ENCODE measurements at places on chromosomes 3 and 15.

GRCh38 chr15:72892986-72893385, 109.4 kb upstream of the ADPGK start:
- DNase-seq, result no peak

- DNase-seq, result no peak
Observed at GRCh38 chr3:16148783-16149182, 25.7 kb upstream of the GALNT15 start.

- no peak for DNase-seq
Observed at GRCh38 chr15:65653801-65654521, 32.2 kb downstream of the SLC24A1 start.

- no peak for DNase-seq
Observed at GRCh38 chr3:141959589-141960554, 83.4 kb downstream of the ATP1B3 start.

- no peak for DNase-seq
Observed at GRCh38 chr3:135229018-135229495, 434.0 kb downstream of the EPHB1 start.

DNA sequence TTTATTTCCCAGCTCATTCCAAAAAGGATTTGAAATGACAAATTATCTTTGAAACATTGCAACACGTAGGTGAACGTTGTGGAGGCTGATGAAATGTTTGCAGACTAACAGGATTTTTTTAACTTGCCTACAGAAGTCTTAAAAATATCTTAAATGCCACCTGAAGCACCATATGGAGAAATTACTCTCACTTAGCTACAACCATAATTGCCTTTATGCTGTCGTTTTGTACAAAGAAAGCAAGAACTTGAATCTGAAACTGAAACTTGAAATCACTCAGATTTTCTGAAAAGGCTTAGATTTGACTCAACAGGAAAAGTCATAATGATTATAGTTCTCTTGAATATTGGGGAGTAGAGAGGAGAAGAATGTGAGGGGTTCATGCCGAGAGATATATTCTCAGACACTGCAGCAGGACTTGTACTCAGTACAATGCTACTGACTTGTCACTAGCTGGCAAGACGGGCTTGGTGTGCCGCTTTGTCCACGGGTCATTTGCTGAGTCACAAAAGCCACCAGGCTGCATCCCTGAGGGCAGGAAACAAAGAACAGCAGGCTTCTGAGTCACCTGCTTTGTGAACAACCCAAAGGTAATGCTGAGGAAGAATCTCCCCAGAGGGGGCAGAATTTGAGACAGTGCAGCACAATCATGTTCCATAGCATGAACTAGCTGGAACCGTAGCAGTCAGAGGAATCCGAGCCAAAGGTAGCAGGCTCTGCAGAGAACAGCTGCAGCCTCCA, 7.1 kb upstream of the FMN1 start:
- peak; percentile 10 for DNase-seq

GRCh38 chr15:72044956-72045355, 73.0 kb downstream of the MYO9A start:
- no peak for DNase-seq

- no peak for DNase-seq
Observed at GRCh38 chr3:17986348-17986816, 244.0 kb upstream of the TBC1D5 start.

DNA sequence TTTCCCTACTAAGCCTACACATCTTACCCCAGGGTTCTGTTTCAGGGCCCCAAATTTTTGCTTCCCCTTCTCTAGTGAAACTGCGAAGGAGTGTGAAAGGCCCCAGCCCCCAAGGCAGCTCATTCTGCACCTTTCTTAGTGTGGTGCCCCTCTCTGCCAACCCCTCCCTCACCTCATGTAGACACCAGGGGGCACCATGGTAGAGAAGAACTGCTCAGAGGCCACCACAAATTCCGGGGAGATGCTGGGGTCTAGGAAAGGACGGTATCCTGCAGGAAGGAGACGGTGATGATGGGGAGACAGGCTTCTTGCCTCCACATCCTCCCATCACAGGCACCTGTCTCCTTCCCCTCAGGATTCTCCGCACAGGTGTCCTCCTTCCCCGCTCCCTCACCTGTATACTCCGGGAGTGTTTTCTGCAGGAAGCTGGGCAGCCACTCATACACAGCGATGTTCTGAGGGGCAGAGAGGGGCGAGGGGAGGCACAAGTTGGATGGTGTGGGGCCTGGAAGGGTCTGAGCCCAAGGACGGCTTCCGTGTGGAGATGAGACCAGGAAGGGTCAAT, 3.6 kb downstream of the DUOX2 start:
- DNase-seq, result no peak

- DNase-seq, result no peak
Observed at GRCh38 chr3:57512166-57512565, 32.0 kb downstream of the DNAH12 start.

DNA sequence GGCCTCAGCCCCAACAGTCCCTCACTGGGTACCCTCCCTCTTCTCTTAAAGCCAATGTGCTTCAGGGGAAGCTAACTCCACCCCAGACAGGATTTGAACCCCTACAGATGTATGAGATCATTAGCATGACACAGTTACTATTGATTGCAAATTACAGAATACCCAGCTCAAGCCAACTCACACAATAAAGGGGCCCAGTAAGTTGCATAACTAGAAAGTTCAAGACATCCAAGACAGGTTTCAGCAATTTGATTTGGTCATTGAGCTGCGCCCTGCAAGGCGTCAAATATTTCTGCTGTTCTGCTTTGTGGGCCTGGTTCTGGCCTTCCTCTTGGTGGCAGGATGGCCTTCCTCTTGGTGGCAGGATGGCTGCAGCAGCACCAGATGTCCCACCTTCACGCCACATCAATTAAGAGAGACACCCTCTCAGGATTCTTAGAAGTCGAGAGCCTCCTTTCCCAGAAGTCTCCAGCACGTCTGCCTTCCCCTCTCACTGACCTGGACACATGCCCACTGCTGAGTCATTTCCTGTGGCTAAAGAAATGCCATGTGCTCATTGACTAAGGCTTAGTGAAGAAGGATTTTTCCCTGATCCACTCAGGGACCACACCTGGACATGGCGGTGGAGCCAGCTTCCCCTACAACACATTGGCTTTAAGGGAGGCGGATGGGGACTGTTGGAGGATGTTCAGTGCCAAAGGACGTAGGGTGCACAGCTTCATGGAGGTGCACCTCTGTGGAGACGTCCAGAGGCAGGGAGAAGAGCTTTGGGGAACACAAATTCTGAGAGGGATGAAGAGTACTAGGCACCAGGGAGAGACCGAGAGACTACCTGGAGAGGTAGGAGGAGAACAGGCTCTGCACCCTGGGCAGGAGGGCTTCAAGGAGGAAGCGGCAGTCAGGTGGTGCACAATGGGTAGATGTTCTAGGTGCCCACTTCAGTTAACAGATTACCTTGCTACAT, 49.1 kb downstream of the DNASE1L3 start:
- no peak for DNase-seq

GRCh38 chr3:168990134-168990533, 673.4 kb downstream of the MECOM start:
- no peak for DNase-seq

DNA sequence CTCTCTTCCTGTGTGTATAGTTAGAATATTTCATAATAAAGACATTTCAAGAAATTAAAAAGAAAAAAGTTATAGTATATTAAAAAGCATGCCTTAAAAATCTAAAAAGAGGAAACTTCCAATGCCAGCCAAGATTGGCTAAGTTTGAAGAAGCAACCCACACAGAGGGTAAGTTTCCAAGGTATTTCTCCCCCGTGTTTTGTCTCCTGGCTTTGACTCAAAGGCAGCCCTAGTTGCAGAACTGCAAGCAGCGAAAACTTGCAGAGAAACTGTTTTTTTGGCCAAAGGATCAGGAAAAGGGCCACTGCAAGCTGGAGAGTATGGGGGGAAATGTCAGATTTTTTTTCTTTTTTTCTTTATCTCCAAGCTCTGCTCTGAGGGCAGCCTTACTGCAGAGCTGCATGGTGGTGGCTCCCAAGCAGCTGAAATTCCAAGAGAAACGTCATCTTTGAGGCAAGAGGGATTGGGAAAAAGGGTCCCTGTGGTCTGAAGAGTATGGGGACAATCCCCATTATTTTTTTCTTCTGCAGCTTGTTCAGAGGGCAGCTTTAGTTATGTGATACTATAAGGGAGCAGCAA, 23.0 kb downstream of the HACL1 start:
- DNase-seq, result no peak

- DNase-seq, result no peak
Observed at GRCh38 chr3:99953596-99953995, 135.9 kb downstream of the CMSS1 start.

GRCh38 chr3:49661281-49661680, 12.9 kb upstream of the APEH start:
- no peak for DNase-seq

- DNase-seq, result no peak
Observed at GRCh38 chr15:39748276-39748675, 34.4 kb downstream of the FSIP1 start.

DNA sequence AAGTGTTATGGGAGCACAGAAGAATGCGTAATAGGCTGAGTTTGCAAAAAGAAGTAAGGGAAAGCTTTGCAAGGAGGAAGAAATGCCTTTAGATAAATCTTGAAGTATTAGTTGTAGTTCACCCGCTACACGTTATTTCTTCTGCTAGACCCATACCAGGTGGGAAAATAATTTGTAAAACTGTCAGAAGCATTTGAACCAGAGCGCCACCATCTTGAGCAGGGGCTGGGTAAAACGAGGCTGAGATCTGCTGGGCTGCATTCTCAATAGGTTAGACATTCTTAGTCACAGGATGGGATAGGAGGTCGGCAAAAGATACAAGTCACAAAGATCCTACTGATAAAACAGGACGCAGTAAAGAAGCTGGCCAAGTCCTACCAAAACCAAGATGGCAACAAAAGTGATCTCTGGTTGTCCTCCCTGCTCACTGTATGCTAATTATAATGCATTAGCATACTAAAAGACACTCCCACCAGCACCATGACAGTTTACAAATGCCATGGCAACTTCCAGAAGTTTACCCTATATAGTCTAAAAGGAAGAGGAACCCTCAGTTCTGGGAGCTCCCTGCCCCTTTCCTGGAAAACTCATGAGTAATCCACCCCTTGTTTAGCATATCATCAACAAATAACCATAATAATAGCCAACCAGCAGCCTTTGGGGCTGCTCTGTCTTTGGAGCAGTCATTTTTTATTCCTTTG, 50.0 kb upstream of the ZNF280D start:
- DNase-seq, result no peak

DNA sequence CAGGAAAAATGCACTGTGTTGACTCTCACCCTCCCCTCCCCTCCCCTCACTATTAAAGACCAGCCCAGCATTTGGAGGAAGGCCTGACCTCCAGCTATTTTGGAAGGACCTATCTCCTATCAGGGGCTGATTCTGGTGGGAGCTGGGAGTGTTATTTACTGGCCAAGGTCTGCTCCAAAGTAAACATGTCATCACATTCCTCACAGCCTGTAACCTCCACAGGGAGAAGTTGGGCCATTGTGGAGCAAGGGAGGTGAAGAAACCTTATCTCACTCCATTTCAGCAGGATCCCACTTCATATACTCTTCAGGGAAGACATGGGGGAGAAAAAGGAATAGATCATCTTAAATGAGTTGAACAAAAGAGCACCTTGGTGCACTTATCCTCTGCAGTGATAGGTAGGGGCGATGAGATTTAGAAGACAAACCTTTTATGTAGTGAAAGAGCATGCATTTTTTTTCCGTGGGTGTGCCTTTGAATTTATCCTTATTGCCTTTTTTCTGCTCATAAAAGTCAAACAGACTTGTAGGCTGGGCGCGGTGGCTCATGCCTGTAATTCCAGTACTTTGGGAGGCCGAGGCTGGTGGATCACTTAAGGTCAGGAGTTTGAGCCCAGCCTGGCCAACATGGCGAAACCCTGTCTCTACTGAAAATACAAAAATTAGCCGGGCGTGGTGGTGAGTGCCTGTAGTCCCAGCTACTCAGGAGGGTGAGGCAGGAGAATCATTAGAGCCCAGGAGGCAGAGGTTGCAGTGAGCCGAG, 15.6 kb upstream of the FLNB start:
- DNase-seq, result no peak
